ENCODE measurements at places on chromosomes 2 and 18.

DNA sequence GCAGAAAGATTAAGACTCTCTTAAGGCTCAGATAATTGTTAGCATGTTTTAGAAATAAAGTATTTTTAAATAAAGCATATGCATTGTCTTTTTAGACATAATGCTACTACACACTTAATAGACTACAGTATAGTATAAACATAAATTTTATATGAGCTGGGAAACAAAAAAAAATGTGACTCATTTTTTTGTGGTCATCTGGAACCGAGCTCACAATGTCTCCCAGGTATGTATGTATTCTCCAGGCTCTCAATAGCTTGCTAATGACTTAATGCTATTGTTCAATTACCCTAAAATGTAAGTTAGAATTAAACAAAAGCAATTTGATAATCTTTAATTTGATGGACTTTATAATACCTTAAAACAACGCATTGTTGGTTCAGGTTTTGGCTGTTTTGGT, 167.2 kb downstream of the NUP35 start:
- no peak for DNase-seq

- no peak for DNase-seq
Measured at GRCh38 chr2:203551778-203552177, 16.7 kb upstream of the RAPH1 start.

DNA sequence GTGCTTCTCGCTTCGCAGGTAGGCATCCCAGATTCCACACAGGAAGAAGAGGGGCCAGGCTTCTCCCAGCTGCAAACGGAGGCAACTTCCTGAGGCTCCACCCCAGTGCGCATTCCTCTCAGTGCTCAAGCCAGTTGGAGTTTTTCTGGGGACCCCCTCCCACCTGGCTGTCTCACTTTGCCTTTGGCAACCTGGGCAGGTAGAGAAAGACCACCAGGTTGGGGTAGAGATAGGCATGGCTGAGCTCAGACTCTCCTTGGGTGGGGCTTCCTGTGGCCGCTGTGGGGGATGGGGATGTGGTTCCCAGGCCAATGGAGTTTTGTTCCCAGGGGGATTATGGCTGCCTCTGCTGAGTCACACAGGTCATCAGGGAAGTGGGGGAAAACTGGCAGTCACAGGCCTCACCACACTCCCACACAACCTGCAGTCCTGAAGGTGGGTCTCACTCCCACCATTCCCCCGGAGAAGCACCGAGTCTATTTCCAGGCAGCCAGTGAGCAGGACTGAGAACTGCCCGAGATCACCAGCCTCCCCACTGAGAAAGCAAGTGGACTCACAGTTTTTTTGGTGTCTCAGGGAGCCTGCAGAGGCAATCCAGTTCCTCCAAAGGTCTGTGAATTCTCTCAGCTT, 38.1 kb downstream of the SLC39A10 start:
- DNase-seq = no peak

DNA sequence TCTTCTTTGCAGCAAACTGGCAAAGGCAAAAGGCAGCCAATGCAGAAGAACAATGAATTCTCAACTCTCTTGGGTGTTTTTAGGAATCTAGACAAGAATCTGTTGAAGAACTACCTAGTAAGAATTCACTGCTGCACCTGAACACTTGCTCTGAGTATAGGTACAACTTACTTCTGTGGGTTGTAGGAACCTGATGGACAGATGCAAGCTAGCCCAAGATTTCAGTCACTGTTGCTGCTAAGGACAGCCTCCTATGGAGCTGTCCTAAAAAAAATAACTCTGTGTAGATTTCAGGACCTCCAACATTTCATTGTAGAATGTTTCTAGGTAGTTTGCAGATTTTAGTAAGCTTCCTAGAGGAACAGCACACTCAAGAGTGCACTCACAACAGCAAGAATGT, 363.5 kb downstream of the CBLN2 start:
- DNase-seq = no peak

DNA sequence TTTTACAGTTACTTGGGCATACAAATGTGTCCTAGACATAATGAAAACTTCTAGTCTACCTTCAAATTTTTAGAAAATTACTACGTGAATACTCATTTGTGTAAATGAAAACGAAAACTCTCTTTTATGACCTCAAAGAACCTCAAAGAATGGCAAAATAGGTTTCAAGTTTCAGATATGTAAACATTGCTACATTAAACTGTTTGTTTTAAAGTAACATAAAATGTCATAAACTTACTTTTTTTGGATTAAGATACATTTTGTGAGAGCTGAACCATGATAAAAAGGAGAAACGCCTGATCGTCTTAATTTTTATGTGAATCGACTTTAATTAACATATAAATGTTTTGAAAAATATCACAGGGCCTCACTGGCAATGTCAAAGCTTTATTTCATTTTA, 91.4 kb downstream of the PPP1R1C start:
- no peak for DNase-seq

DNA sequence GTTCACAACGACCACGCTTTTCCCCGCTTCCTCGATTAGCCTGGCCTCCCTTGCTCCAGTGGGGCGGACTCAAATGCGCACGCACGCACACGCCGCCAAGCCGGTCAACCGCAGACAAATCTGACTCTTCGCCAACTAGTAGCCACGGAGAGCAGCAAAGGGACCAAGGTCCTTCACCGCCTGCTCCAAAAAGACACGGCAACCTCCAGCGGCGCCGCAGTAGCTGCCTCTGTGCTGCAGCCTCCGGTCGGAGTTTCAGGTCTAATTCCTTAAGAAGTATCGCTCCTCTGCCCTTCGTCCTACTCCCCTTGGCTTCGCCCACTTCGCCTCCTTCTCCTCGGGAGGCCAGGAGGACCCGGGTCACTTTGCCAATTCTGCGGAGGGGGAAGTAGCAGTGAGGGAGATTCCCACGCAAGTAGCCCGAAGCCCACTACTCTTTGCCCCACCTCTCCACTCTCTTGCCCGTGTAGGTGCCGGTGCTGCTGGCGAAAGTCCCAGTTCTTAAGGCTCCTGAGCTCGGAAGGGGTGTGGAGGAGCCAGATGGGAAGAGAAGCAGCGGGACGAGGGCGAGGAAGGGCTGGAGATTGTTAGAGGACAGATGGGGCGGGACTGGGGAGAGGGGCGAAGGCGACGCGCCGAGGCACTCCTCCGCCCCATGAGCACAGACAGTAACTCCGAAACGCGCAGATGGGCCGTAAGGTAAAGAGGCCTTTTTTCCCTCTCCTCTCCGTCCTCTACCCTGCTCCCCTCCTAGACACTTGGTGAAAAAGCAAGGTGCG, 615 bp downstream of the AKAIN1 start:
- DNase-seq = no peak

- DNase-seq = no peak
Measured at GRCh38 chr2:109663721-109664120, 49.6 kb downstream of the SOWAHC start.
